Neuronal stem cell (in vitro differentiated cells): ENCODE measurements at places on chromosomes 5 and 9.

DNA sequence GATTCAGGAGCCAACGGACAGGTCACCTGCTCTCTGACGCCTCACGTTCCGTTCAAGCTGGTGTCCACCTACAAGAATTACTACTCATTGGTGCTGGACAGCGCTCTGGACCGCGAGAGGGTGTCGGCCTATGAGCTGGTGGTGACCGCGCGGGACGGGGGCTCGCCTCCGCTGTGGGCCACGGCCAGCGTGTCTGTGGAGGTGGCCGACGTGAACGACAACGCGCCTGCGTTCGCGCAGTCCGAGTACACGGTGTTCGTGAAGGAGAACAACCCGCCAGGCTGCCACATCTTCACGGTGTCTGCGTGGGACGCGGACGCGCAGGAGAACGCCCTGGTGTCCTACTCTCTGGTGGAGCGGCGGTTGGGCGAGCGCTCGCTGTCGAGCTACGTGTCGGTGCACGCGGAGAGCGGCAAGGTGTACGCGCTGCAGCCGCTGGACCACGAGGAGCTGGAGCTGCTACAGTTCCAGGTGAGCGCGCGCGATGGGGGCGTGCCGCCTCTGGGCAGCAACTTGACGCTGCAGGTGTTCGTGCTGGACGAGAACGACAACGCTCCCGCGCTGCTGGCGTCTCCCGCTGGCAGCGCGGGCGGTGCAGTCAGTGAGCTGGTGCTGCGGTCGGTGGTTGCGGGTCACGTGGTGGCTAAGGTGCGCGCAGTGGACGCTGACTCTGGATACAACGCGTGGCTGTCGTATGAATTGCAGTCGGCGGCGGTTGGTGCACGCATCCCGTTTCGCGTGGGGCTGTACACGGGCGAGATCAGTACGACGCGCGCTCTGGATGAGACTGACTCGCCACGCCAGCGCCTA lies 1.7 kb downstream of the PCDHA10 start:
- DNase-seq, result no peak

DNA sequence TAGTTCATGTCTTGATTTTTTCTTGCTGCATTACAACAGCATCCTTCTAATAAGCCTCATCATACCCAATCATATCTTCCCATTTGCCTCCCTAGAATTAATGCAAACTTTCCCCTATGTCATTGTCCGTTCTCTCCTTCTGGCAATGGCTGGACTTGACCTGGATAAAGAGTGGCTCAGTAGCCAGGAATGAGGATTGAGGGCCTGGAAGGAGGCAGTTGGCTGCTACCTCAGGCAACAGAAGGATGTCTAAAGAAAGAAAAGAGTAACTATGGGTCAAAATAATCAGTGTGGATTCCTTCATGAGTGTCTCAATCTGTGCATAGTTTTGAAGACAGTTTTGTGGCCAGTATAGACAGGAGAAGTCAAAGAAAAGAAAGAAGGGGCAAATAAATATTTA lies 209.6 kb downstream of the TRPM3 start:
- DNase-seq, result no peak

DNA sequence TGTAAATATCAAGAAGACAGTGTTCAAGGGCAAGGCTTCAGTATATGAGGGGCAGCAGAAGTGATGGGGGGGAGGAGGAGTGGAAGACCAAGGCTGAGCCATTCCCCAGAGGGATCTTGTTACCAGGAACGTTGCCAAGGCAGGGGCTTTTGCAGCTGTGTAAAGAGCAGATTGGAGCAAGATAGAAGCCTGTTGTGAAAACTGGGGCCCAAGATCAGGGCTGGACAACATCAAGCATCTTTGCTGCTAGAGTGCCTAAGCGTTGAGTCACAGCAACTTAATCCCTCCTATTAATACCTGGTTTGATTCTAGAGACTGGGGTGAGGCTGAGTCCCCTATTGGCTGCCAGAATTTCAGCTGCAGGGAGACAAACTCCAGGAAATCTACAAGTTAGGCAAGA lies 18.4 kb upstream of the ERCC6L2 start:
- no peak for DNase-seq

- no peak for DNase-seq
Measured at GRCh38 chr9:110942522-110942921, 95.7 kb downstream of the LPAR1 start.

GRCh38 chr5:167966979-167967378 lies 324.5 kb upstream of the WWC1 start:
- no peak for DNase-seq

DNA sequence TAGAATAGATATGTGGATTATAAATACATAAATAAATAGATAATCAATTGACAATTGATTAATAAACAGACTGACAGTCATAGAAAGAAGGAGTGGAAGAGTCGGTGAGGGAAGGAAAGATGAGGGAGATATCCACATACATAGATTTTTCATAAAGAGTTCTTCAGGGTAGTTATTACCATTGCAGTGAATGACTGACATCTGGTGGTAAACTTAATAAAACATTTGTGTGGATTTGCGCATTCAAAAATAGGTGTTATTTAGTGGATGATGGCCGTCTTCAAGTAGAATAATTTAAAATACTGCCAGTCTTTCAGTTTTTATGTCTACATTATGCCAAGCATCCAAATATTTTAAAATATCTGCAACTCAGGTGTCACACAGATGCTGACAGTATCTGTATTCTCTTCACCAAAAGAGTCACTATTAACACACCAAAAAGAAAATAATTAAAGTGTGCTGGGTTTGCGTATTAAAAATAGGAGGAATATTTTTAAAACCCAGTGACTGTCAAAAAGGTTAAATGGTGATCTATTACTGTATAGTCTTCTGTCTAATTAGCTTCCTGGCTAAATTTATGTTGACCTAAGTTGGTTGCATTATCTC lies 78.8 kb downstream of the GIN1 start:
- no peak for DNase-seq

DNA sequence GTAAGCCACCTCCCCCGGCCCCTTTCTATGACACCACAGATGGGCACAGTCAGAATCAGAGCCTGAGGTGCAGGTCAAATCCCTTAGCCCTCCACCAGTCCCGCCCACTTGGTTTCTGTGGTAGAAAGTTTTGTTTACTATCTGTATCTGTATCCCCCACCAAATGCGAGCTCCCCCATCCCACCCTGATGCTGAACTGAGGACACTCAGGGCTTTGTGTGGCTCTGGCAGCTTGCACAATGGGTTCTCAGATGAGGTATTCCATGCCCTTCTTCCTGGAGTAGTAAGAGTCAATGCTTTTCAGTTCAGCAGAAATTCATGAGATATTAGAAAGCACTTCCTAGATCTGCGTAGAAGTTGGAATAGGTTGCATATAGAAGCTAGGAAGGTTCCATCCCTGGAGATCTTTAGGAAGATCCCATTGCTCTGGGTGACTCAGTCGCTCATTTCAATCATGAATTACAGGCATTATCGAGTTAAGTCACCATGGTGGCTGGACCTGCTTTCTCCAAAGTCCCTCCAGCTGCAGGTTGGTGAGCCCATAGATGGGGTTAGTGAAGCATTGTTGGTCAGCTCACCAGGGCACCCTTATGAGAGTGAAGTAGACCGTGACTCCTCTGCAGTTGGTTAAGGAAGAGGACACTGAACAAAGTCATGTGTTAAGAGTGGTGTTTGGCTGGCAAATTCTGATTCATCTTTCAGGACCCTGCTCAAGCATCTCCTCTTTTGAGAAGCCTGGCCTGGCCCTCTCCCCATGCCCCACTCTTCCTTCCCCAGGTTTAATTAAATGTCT lies 10.6 kb upstream of the KCNIP1 start:
- DNase-seq, result no peak

DNA sequence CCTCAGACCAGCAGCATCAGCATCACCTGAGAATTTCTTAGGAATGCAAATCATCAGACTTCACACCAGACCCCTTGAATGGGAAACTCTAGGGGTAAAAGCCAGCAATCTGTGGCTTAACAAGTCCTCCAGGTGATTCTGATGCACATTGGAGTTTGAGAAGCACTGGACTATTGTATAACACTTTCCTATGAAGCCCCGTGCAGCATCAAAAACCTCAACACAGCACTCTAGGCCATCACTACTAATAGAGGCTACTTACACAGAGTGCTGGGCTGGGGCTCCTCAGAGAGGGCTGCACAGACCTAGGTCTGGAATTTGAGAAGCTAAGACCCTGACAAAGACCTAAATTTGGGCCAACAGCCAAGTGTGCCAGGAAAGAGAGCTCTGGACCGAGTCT lies 95.7 kb upstream of the ARAP3 start:
- DNase-seq, result no peak

DNA sequence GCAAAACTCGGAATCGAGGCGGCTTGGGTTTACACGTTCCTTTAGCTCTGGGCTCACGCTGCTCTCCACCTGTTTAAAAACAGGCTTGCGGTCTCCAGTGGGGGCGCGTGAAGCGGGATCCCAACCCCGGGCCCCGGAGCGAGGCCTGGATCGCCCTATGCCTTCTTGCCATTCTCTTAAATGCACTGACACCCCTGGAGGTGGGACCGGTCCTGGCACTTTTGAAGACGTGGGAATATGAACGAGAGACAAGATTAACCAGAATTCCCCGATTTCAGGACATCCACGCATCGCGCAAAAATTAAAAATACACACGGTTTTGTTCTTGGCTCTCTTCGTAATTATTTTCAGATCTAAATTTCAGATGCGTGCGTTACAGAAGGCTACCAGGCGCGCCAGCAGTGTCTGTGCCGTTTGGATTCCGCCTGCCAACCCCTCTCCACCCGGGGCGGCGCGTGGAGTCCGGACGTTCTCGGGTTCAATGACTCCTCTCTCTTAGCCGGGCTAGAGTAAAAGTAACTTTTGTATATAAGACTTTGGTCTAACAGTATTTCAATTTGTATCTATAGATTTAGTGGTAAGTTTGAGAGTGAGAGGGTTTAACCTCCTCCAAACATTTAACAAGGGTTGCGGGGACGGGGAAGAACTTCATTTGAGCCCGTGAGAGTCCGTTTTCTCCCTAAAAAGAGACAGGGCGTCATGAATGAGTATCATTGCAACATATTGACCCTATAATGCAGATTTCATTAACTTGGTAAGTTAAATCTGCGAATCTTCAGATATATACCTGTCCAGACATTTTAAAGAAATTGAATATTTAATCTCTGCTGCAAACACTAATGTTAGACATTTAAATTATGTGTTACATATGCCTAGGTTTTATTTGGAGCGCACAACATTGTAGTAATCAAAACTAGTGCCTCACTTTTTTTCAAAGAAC lies 3.8 kb downstream of the FOXD1 start:
- DNase-seq, result no peak
